ENCODE measurements at places on chromosomes 2 and 18.

GRCh38 chr2:145488571-145488970 lies 968.7 kb upstream of the ZEB2 start:
- DNase-seq, result no peak

GRCh38 chr18:63312737-63313395 lies 6.7 kb downstream of the BCL2 start:
- no peak for DNase-seq

- no peak for DNase-seq
Measured at GRCh38 chr2:100063459-100063953, 78.9 kb downstream of the AFF3 start.

GRCh38 chr2:39510140-39510539 lies 73.1 kb upstream of the MAP4K3 start:
- no peak for DNase-seq

DNA sequence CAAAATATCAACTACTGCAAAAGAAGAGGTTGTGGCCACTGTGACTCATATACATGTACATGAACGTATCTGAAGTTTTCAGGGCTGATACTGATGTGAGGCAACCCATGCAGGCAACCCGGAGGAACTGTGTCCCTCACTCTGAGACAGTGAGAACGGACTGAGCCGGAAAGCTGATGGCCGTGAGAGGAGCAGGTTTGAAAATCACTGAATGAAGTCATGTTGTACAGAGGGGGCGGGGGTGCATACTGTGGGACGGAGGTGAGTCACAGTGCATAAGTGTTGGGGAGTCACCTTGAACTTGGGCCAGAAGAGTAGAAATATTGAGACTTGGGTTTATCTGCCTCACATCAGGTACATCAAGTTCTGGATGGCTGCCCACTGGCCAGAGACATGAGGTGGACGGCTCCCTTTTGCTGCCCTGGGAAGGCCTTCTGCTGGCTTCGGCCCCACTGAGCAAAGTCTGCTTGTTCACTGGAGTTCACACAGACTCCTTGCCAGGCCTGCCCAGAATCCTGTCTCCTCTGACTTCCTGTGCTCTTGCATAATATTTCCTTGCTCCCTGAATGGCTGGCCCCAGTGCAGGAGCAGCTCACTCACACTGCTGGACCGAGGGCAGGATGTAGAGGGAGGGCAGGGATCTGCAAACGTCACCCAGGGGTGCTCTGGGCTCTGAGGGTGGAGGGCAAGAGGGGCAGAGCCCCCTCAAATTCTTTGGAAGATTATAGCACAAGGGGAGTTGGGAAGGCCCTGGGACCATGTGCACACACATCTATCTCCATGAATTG lies 18.1 kb downstream of the EPAS1 start:
- DNase-seq, result peak; percentile 7

GRCh38 chr18:23838801-23839366 lies 149.6 kb downstream of the LAMA3 start:
- DNase-seq, result no peak

DNA sequence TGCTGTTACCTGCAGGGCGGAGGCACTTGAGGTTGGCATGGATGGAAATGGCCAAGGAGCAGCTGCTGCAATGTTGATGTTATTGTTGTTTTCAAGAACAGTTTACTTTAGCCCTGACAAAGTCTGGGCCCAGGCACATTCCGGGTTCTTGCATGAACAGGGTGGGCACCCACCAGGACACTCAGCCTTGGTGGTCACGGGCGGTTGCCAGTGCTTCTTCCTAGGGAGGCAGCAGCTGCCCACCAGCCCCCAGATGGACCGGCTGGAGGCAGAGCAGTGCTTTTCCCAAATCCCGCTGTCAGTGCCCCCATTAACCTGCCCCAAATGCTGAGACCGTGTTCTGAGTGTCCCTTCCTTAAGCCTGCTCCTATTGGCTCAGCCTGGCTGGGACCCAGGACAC lies 38.5 kb upstream of the B3GNT7 start:
- no peak for DNase-seq

GRCh38 chr2:167504695-167505094 lies 616.4 kb downstream of the XIRP2 start:
- no peak for DNase-seq

GRCh38 chr2:20526708-20527107 lies 79.8 kb downstream of the RHOB start:
- no peak for DNase-seq

DNA sequence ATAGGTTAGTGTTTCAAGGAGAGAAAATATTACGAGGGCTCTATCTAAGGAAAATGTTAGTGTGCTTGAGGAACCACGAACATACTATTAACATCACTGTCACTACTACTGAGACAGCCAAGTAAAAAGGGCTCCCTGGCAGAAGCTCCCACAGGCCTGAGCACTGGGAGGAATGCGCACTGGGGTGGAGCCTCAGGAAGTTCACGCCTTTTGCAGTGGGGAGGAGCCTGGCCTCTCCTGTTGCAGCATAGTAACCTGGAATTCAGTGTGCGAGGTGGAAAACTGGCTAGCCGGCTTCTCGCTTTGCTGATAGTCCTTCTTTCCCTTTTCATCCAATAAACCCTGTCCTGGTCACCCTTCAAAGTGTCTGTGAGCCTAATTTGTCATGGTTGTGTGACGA lies 250.3 kb downstream of the ERBB4 start:
- DNase-seq, result no peak

Measured in stimulated activated CD4-positive, alpha-beta T cell treated with anti-CD3 and anti-CD28 coated beads, TNF-alpha, amount 100 ng/mL, for 24 hours (primary cell).